ENCODE measurements at places on chromosomes 3 and 15. TPM values are rescaled to one million over a fixed set of nuclear protein-coding genes. Genes with fewer than 3 reads are reported as not detected.

DNA sequence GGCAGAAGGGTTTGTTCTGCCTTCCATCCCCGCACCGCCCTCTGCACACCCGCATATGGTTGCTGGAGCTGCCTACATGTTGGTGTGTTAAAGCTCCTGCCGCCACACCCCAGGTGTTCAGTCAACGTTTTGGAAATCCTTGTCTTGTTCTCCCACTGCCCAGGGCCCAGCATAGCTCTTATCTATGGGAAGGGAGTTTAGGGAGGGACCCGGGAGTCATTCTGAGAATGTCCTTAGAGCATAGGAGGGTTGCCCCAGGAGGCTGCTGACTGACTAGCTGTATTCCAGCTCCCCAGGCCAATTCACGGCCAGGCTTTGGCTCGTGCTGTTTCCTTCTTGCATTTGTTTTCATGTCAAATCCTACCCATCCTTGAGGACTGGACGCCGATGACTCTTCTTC is 46.8 kb downstream of the MAGEF1 start:
- no peak for DNase-seq

The RARRES1 gene
- 6.4 TPM for total RNA-seq

- peak; percentile 86 for DNase-seq
These were observed 585 bp downstream of the KIF23 start for GRCh38 chr15:69414701-69415167.

GRCh38 chr3:153431076-153431475 is 269.1 kb downstream of the RAP2B start:
- DNase-seq, result no peak

DNA sequence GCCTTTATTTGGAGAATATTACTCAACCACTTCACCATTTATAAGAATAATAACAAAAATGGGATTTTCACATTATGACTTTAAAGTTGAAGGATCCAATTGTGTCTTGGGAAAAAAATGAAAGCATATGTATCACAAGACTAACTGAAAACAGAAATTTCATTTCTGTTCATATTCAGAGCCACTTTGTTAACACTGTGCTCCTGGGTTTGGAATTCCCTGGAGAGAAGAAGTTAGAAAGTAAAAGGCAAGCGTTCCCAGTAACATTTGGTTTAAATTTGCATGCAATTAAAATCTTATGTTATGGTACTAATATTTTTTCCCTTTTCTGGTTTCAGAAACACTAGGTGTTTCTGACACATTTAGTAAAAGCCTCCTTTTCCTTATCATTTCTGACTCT is 230.8 kb downstream of the RBMS3 start:
- DNase-seq, result no peak

DNA sequence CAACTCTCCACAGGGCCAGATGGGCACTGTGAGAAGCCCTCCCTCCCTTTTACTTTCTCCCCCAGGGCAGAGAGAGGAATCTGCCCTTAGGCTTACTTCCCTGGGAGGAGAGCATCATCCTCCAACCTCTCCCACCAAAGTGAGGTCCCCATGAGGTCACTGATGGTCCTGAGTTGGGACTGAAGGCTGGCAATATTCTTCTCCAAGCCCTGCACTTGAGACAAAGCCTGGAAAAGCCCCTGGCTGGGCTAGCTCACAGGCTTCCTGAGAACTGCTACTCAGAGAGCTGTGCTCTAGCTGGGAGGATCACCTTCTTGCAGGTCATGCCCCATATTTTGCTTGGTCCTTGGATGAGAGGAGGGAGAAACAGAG is 110.0 kb upstream of the MEF2A start:
- DNase-seq, result no peak

DNA sequence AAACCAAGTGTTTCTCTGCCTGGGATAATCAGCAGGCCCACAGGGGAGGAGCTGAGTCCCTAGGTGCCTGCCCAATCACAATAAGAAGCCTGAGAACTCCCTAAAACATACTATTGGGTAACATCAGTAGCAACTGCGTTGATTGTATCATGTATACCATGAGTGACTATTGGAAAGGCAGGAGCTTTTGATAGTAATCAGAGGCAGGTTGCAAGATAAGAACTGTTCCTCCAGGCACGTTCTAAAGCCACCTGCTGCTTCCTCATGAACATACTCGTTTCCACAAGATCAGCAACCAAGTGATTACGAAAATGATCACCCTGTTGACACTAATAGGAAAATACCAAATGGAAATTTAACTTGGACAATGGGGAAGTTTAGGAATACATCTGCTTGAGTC is 6.7 kb downstream of the MYLK start:
- DNase-seq, result no peak

The PLA2G4E gene
- not detected for total RNA-seq

DNA sequence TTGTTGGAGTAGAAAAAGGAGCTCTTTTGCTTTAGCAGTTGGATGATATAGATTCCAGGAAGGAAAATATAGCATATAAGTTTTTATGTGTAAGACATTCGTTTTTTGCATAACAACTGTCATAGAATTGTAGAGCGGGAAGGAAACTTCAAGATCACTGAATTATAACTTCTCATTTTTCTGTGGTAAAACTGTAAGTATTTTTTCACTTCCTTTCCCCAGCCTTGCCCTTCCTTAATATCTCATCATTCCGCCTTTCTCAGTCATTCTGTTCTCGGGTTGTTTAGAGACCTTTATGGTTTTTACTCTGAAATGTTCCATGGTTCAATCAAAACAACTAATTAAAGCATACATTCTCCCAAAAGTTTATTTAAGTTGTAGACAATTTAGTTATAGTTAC is 1.1 kb downstream of the EAF2 start:
- DNase-seq, result no peak

DNA sequence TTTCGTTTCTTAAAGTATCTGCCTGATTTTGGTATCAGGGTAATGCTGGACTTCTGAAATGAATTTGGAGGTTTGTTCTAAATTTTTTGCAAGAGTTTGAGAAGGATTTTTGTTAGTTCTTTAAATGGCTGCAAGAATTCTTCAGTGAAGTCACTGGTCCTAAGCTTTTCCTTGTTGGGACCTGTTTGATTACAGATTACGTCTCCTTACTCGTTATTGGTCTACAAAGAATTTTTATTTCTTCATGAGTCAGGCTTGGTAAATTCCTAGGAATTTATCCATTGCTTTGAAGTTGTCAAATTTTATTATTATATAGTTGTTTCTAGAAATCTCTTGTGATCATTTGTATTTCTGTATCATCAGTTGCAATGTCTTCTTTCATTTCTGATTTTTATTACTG is 196.0 kb downstream of the DPH6 start:
- DNase-seq, result peak; percentile 14

- DNase-seq, result peak; percentile 91
These were observed at the start of gene ALAS1 for GRCh38 chr3:52197842-52198625. ALAS1 (plus strand) TSS chr3:52198160; CDS start chr3:52199242, 1,082 bp downstream.

DNA sequence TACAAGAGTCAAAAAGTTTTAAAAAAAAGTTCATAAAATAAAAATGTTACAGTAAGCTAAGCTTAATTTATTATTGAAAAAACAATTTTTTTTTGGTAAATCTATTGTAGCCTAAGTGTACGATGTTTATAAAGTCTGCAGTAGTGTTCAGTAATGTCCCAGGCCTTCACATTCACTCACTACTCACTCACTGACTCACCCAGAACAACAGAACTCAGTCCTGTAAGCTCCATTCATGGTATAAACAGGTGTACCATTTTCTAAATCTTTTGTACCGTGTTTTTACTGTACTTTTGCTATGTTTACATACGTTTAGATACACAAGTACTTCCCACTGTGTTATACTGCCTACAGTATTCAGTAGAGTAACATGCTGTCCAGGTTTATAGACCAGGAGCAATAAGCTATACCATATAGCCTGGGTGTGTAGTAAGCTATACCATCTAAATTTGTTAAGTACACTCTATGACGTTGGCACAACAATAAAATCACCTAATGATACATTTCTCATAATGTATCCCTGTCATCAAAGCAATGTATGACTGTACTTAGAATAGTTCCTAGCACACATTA is 41.2 kb upstream of the ZDHHC23 start:
- DNase-seq, result no peak

GRCh38 chr3:124532071-124532470 is 198.2 kb upstream of the UMPS start:
- no peak for DNase-seq

- DNase-seq, result peak; percentile 38
These were observed 44.0 kb downstream of the NR2F2 start for GRCh38 chr15:96374499-96374898.

The PATL2 gene
- total RNA-seq, result 0.97 TPM

The GYG1 gene
- total RNA-seq, result 33.2 TPM

The GOLGA8T gene
- total RNA-seq, result under 0.01 TPM

DNA sequence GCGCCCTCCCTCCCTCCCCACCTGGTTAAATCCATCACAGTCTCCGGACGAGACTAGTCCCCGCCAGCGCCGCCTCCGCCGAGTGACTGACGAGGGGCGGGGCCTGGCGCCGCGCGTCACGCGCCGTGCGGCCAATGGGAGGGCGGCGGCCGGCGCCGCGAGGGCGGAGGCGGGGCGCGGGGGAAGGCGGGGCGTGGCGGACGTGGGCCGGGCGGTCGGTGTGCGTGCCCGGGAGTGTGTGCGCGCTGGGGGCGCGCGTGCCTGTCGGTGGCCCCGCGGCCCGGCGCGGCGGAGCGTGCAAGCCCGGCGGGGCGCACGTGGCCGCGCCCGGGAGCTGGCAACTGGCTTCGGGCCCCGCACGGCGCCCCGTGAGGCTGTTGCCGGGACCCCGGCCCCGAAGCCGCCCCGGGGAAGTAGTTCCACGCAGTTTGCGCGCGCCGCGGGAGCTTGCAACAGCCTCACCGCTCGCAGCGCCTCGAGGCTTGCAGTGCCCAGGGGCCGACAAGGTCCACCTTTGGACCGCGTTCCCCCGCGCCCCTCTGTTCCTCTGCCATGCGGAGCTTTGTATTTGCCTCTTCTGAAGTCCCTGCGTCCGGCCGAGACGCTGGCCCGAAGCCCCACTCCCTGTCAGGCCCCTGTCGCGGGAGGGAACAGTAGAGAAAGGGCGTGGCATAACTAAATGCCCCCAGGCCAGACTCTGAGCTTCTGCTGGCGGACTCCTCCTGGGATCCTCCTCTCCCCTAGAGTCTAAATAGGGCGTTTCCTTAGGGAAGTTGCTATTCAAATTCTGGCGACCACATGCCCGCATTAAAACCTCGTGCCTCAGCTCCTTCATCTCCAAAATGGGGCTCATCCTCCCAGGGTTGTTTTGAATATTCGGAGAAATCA is 400.9 kb downstream of the SHQ1 start:
- peak; percentile 88 for DNase-seq

The CACNA1D gene
- under 0.01 TPM for total RNA-seq

- DNase-seq, result no peak
These were observed 5.0 kb upstream of the PRRT3 start for GRCh38 chr3:9957214-9957613.

The MUC20 gene
- 0.32 TPM for total RNA-seq

The POLQ gene
- 6.4 TPM for total RNA-seq

DNA sequence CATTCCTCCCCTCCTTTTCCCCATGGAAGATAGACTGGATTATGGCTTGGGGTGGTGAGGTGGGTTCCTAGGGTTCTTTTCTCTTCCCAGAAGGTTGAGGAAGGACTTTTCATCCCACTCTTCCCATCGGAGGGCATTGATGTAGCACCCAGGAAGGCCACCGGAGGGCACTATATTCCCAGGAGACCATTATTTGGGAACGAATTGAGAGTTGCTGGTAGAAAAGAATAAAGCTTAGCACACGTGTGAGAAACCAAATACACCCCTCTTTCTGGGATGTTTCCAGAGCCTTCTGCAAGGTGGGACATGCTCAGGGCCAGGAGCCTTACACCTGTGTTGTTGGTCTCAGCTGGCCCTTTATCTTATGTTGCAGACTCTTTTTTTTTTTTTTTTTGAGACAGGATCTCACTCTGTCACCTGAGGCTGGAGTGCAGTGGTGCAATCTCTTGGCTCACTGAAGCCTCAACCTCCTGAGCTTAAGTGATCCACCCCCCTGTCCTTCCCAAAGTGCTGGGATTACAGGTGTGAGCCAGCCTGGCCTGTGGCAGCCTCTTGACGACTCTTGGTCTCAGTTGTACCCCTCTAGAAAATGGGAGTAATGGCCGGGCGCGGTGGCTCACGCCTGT is 6.3 kb upstream of the CDC25A start:
- DNase-seq, result peak; percentile 63

DNA sequence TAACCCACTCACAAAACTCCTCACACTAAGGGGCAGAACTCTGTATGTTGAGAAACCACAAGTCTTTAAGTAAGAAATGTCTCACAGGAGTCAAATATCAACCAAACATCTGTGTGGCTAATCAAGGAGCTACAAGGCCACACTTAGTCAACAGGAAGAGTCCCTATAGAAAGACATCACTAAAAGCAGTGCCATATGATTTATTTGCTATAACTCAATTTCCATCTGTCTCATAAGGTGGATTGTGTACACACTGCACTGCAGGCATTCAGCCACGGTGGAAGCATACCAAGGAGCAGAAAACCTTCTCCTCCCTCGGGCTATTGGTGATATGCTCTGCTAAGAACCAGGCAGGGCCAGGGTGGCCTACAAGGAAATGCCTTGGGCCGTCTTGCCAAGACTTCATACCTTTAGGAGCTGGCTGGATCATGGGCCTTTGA is 197.6 kb upstream of the CFAP20DC start:
- peak; percentile 14 for DNase-seq

- DNase-seq, result peak; percentile 29
These were observed 177.0 kb downstream of the CNTN6 start for GRCh38 chr3:1269808-1270207.

GRCh38 chr3:10198761-10199649 is 34.3 kb downstream of the IRAK2 start:
- peak; percentile 49 for DNase-seq

The DPPA2 gene
- not detected for total RNA-seq

GRCh38 chr3:100871306-100871705 is 121.9 kb downstream of the ABI3BP start:
- DNase-seq, result no peak

The TEX55 gene
- total RNA-seq, result not detected

GRCh38 chr3:40097131-40098117 is 212.1 kb upstream of the EIF1B start:
- DNase-seq, result no peak

- DNase-seq, result no peak
These were observed 781.7 kb downstream of the SQOR start for GRCh38 chr15:46416544-46416943.

The CLSTN2 gene
- total RNA-seq, result 7.3 TPM

The EEF1AKMT4 gene
- 3.9 TPM for total RNA-seq

The MESP2 gene
- total RNA-seq, result 0.32 TPM

- no peak for DNase-seq
These were observed 244.9 kb downstream of the FGF12 start for GRCh38 chr3:192482391-192482790.

- no peak for DNase-seq
These were observed 27.9 kb upstream of the NMNAT3 start for GRCh38 chr3:139705631-139706030.

The GRAMD1C gene
- 2.2 TPM for total RNA-seq

DNA sequence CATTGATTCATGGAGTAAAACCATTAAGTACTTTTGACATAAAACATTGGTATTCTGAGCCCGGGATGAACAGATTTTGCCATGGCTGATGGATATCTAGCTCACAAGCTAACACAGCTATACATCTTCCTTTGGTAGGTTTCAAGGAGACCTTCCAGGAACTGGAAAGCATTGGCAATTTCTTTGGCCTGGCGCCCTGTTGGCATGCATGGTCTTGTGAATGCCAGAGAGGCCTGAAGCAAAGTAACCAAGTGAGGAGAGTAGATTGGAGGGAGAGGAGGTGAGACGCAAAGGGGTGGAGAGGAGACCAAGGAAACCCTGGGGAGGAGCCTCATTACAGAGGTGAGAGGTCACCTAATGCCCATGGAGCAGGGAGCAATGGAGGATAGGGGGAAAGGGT is 67.2 kb downstream of the SQOR start:
- DNase-seq, result no peak

- DNase-seq, result no peak
These were observed 85.0 kb downstream of the MECOM start for GRCh38 chr3:169578381-169579024.

The CISH gene
- total RNA-seq, result 0.86 TPM

GRCh38 chr3:191492601-191493000 is 31.6 kb downstream of the PYDC2 start:
- no peak for DNase-seq
